ENCODE measurements at places on chromosomes 16 and 17.

- no peak for DNase-seq
These were observed 127.8 kb downstream of the OR1D5 start for GRCh38 chr17:2935632-2936031.

- no peak for DNase-seq
These were observed 10.7 kb downstream of the PYCARD start for GRCh38 chr16:31191697-31192428.

DNA sequence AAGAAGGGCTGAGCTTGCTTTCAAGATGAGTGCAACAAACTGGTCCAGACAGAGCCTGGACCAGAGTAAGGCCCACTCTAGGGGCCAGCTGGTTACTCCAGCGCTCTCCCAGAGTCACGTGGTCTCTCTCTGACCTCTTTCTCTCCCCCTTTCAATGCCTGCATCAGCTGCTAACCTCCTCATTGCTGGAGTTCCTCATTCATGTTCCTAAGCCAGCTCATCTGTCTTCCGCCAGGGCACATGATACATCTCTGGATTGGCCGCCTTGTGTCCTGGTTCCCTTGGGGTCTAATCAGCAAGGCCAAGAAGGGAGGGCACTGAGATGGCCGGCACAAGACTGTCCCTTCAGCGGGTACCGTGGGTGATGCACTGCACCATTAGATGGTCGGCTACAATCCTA is 26.9 kb upstream of the ZFP90 start:
- no peak for DNase-seq

DNA sequence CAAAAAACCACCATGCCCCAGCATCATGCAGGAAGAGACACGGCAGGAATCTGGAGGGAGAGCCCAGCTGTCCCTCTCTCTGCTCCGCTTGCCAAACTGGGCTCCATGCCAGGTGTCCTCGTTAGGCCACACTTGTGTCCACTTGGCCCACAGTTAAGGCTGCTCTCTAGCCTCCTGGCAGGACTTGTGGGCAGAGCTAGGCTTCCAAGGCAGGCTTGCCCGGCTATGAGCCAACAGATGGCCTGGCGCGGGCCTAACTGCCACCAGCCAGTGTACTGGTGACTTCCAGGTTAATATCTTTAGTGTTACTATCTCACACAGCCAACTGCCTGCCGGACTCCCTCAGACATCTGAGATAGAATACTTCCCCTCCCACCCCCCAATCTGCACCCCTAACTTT is 10.6 kb downstream of the ATP6V0D1 start:
- DNase-seq: no peak

DNA sequence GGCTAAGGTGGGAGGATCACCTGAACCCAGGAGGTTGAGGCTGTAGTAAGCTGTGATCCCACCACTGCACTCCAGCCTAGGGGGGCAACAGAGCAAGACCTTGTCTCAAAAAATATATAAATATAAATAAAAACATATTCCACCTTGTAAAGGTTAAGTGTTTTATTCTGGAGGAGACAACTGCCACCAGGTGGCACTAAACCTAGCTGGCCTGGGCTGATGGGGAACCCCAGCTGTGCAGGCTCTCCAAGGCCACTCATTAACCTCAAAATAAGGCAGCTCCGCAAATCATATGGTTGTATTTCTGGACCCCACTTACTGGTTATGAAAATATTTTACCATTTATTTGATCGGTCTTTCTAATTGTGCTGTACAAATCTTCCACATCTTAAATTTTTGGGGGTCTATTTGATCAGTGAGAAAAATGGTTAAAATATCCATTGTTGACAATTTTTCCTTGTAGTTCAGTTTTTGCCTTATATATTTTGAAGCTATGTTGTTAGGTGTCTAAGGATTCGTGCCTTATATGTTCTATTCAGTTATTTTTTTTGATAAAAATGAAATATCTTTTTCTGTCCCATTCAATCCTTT is 8.5 kb upstream of the ICAM2 start:
- peak; percentile 76 for DNase-seq

DNA sequence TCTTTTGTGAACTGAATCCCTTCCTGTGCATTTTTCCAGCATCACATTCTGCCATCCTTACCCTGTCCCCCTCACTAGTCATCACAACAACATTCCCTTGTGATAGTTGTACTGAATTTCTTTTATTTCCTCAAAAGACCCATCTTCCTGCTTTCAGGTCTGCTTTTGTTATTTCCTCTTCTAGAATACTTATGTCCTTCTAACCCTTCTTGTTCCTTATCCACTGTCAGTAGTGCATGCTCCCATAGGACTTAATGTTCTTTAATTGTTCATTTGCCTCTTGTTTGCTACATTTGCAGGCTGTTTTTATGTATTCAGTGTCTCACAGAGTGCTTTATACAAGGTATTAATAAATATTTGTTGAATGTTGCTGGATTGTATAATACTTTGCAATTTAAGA is 73.0 kb downstream of the BCAS3 start:
- no peak for DNase-seq

- DNase-seq: no peak
These were observed 15.7 kb downstream of the IGFBP4 start for GRCh38 chr17:40458851-40459482.

GRCh38 chr17:64783556-64784352 is 121.6 kb upstream of the SMURF2 start:
- DNase-seq: no peak

DNA sequence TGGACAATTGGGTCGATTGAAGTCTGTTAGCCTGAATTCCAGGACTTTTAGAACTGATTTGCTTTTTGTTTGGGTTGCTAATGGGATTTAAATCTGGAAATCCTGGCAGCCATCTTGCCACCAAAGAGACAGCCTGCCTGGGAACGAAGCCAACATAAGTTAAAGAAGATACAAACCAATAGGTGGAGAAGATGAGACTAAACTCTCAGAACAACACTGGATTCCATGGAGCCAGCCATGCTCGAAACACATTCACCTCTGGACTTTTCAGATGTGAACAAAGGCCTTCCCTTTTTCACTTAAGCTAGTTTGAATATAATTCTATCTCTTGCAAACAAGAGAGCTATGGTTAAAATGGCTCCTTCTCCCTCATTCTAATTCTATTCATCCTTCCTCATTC is 135.9 kb downstream of the TOX3 start:
- no peak for DNase-seq

- DNase-seq: no peak
These were observed 834.0 kb downstream of the CDH11 start for GRCh38 chr16:64287655-64288528.

DNA sequence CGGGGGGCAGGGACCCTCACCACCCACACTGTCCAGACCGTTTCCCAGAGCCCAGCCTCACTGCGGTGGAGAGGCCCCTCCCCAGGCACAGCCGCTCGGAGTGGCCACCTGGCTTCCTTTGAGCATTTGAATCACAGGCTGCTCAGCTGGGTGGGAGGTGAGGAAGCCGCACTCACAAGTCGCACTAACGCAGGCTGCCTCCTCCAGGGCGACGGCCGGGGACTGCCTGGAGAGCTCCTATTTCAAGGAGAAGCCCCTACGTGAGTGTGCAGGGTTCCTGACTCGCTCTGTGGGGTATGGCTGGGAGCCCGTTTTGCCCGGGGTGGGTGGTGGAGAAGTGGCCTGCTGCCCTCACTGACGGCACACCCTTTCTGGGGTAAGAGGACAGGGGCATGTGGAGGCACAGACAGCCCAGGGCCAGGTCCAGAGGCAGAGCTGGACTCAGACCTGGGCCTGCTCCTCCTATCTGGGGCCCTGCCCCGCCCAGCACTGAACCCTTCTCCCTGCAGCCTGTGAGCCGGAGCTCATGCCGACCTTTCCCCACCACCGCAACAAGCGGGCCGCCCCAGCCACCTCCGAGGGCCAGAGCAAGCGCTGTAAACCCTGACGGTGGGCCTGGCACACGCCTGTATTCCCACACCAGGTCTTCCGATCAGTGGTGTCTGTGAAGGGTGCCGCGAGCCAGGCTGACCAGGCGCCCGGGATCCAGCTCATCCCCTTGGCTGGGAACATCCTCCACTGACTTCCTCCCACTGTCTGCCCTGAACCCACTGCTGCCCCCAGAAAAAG is 6.2 kb downstream of the SPATA2L start:
- no peak for DNase-seq

DNA sequence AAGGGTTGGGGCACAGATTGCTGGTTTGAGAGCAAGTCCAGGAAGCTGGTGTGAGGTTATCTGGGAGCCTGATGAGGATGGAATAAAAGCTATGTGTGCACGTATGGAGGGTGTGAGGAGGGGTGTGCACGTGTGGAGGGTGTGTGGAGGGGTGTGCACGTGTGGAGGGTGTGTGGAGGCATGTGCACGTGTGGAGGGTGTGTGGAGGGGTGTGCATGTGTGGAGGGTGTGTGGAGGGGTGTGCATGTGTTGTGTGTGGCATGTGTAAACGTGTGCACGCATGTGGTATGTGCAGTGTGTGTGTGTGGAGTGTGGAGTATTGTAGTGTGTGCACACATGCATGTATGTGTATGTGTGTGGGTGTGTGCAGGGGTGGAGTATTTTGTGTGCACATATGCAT is 19.2 kb downstream of the RBFOX3 start:
- DNase-seq: no peak

DNA sequence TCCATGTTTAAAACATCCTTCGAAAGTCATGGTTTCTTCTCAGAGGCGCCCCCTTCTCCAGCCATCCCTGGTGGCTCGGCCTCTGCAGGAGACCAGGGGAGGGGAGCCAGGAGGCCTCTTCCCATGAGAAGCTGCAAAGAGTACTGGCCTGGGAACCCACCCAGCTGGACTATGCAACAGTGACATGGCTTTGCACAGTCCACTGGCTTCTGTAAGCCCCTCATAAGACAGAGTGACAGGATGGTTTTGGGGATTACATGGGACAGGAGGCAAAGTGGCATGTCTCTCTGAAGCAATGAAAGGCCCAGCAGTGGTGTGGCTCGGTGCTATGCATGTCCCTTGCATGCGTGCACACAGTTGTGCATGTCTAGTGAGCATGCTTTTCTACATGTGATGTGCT is 99.5 kb downstream of the C16orf78 start:
- no peak for DNase-seq

- DNase-seq: no peak
These were observed 7.9 kb upstream of the SLFN14 start for GRCh38 chr17:35568561-35568960.

- DNase-seq: no peak
These were observed 8.4 kb downstream of the FBRS start for GRCh38 chr16:30666681-30667080.

- peak; percentile 70 for DNase-seq
These were observed 3.5 kb downstream of the LIMD2 start for GRCh38 chr17:63696381-63696961.

DNA sequence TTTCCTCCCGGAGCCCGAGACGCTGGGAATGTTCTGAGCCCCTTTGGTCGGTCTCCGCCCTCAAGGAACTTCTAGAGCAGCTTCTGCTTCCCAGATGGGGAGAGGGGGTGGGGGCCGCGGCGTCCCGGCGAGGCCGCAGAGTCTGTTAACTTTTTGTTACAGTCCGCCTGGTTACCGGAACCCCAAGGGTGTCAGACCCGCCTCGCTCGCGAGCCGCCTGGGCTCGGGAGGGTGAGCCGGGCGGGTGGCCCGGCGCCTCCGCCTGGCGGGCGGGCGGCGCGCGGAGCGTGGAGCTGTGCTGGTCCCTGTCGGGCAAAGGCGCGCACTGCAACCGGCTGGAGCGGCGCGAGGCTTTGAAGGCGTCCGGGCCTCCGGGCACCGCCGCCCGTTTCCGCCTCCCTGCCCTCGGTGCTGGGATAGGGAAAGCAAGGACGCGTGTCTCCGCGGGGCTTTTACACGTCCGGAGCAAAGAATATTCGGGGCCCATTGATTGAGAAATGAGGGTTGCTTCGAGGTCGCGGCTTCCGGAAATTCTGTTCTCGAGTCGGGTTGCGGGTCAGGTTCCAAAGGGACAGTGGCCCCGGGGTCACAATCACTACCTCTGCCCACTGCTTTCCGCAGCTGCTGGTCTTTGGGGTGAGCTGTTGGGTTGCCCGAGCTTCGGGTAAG is 1.7 kb downstream of the HS3ST3B1 start:
- peak; percentile 54 for DNase-seq

DNA sequence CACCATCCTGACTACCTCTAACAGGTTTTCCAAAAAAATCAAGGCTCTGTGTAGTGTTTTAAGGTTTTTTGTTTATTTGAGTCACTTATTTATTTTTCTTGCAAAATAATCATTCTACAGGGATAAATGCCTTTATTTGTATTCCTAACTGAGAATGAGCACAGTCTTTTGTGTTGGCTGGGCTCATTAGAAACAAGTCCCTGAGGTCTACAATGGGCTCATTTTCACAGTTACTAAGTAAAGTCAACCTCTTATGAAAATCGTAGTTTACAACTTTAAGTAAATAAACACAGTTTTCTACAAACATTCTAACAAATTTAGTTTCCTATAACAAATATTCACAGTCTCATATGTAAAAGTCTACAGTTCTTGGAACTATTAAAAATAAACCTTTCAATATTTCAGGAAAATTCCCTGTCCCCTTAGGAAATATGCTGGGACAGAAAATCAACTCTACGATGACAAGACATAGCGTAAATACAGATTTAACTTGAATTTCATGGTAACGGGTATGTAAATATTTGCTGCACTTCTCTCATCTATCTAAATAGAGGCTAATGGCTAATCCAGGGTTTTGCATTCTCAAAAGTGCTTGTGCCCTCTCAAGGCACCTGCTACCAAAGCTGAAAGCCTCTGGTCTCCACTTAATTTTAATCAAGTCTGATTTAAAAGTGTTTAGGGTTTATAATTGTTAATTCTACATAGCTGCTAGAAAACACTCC is 31.5 kb upstream of the CDH5 start:
- DNase-seq: no peak

DNA sequence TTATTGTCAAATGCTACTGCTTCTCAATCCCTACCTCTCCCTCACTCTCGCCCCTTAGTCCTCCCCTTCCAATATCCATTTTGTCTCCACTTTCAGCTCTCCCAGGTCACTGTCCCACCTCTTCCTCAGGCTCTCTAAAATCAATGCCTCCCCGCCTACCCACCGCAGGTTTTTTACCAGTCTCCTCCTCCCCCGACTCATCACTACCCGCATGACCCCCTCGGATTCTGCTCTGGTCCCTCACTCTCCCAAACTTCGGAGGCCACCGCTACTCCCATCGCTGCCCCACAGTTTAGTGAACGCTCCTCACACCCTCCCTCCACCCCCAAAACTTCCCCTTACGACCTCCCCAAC is 513 bp downstream of the CRLF3 start:
- DNase-seq: peak; percentile 43

DNA sequence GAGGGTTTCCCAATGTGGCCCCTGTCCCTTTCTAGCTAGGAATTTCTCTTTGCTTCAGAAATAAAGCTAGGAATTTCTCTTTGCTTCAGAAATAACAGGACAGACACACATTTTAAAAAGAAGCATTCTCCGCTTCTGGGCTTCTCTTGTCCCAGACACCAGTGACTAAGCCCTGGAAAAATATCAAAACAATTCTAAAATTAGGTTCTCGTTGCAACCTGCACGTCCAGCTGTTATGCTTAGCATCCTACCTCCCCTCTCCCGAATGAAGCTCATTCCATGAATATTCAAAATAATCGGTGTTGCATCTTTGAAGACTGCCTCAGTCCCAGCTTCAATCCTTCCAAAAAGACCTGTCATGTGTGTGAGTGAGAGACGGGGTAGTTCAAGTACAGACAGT is 45.6 kb upstream of the WSCD1 start:
- DNase-seq: no peak

- DNase-seq: no peak
These were observed 41.7 kb downstream of the ANKFY1 start for GRCh38 chr17:4221899-4222659.

Measured in HTR-8/SVneo (cell line).